Skeletal muscle cell (primary cell): ENCODE measurements at places on chromosomes 11 and 22.

DNA sequence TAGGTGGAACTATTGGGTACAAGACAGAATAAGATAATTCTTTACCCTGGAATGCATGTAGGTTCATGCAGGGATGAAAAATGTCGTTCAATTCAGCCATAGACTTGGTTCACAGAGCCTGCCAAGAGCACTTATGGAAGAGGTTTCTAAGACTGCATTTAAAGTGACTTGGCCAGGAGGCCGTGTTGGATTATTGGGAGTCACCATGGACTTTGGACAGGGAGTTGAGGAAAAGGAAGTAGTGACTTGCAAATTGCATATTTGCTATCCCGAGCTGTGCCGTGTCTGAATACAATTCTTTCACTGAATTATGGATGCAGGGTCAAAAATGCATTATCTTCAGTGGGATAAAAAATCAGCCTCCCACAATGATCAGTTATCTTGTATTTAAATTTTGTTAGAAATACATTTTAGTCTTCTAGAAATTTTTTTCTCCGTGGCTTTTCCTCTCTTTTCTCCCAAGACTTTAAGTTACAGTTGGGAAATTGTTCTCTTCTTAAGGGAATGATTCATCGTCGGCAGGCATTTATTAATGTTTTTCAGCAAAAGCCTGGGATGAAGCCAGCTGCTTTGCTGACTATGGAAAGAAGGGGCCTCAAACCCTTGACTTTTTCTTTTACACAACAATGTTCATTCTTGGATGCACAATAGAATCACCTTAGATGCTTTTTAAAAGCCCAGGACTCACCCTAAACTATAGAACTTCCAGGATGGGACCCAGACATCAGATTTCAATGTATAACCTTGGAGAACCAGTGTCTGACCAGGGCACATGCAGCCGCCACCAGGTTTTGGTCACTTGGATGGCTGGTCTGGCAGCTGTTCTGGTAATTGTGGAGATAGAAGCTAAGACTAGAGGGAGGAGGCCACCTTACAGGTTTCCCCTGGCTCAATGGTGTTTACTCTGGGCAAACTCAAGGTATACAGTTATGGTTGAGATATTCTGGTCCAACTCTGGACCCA lies 70.8 kb downstream of the FAT3 start:
- DNase-seq = peak; percentile 35

- DNase-seq = no peak
Measured at GRCh38 chr11:110044226-110044968, 48.8 kb upstream of the ZC3H12C start.

DNA sequence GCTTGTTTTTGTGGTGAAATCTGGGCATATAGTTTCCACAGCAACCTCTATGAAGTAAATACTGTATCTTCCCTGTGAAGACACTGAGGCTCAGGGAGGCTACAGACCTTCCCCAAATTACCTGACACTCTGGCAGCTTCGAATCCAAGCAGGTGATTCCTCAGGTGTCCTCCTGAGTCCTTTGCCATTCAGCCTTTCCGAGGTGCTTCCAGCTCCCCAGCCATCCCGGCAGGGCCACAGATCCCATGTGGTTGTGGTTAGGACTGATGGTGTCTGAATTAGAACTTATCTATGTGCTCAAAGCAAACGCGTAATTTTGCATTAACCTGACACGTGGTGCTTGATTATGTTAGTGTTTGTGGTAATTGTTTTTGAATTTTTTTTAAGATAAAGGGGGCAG lies 785.6 kb downstream of the BRD1 start:
- DNase-seq = no peak

DNA sequence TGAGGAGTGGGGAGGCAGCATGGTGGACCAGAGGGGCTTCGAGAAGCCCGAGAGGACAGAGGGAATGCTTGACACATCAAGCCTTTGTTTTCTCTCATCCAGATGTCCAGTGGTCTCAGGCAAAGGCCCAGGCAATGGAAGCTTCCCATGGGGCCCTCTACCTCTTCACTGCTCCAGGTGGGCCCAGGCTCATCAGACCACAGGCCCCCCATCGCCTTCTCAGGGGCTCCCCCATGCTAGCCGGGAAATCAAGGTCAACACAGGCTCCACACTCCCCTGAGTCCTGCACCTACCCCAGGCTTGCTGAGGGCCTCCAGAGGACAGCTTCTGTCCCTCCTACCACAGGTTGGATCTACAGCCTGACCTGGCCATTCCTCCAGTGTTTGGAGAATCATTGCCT lies 157.5 kb downstream of the CHST1 start:
- no peak for DNase-seq

GRCh38 chr11:36364551-36365325 lies 68.7 kb downstream of the PRR5L start:
- DNase-seq = no peak

- DNase-seq = no peak
Measured at GRCh38 chr11:2892215-2892966, 6.8 kb upstream of the CDKN1C start.

- DNase-seq = no peak
Measured at GRCh38 chr22:24523873-24524272, 28.7 kb downstream of the UPB1 start.

GRCh38 chr11:44858796-44859527 lies 91.7 kb downstream of the TP53I11 start:
- DNase-seq = peak; percentile 24

GRCh38 chr11:130220311-130221035 lies 60.9 kb downstream of the ST14 start:
- DNase-seq = no peak

- peak; percentile 73 for DNase-seq
Measured at GRCh38 chr11:73257342-73258103, 14.6 kb upstream of the P2RY6 start.

- DNase-seq = no peak
Measured at GRCh38 chr11:44949160-44950030, 1.3 kb downstream of the TP53I11 start.

GRCh38 chr22:27409299-27409698 lies 392.3 kb downstream of the MN1 start:
- no peak for DNase-seq

- no peak for DNase-seq
Measured at GRCh38 chr11:15446929-15447328, 332.2 kb downstream of the INSC start.

- no peak for DNase-seq
Measured at GRCh38 chr22:49995361-49996118, 17.0 kb downstream of the IL17REL start.

GRCh38 chr11:13760115-13760514 lies 91.6 kb downstream of the FAR1 start:
- DNase-seq = no peak

DNA sequence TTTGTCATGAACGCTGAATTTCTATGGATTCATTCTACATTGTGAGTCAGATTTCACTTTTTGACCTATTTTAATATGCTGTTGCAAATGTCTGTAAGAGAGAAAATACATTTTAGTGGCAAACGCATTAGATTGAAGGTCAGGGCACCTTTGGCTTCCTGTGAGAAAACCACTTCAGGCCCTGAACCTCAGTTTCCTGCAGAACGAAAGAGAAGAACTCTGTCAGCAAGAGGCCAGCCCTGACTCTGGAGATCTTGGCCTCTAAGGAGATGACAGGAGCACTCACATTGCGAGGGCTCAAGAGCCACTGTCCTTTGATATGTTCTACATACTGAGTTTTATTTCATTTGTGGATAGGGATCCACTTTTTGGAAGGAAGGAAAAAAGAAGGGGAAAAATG lies 83.6 kb downstream of the KCNJ1 start:
- DNase-seq = no peak

DNA sequence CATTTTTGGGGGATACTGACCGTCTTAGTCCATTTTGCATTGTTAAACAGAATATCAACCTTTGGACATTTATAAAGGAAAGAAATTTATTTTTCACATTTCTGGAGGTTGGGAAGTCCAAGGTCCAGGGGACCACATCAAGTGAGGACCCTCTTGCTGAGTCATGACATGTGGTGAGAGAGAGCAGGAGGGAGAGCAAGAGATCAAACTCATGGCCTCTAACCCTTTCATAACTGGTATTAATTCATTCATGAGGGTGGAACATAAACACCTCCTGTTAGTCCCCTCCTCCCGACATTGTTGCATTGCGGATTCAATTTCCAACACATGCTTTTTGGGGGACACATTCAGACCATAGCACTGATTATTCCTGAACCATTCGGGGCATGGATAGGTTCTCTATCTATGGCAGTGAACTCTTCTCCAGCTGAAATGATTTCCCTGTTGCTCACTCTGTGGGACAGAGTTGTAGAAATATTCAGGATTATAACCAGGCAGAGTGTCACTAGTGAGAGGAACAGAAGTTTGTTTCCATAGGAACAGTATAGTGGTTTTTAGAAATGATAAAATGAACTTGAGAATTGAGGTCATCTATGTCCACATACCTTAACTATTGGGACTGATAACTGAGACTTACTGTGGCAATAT lies 88.2 kb upstream of the OR9Q1 start:
- no peak for DNase-seq

GRCh38 chr11:44702889-44703288 lies 23.9 kb upstream of the TSPAN18 start:
- DNase-seq = no peak

DNA sequence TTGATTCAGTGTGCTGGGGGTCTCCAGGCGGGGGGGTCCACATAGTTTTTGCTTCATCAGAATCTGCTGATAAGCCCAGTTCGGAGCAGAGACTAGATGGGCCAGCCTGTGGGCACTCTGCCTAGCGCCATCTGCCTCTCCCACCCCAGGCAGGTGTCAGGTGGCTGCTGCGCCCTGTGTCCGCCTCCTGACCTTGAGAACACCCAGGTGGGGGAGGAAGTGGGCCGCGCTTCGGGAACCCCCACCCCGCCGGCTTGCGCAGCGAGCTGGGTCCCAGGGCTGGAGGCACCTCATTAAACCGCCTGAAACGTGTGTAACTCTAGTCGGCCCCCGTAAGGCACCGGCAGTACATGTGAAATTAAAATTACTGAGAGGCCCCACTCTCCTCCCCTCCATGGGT lies 113.6 kb downstream of the KCNQ1 start:
- DNase-seq = no peak

DNA sequence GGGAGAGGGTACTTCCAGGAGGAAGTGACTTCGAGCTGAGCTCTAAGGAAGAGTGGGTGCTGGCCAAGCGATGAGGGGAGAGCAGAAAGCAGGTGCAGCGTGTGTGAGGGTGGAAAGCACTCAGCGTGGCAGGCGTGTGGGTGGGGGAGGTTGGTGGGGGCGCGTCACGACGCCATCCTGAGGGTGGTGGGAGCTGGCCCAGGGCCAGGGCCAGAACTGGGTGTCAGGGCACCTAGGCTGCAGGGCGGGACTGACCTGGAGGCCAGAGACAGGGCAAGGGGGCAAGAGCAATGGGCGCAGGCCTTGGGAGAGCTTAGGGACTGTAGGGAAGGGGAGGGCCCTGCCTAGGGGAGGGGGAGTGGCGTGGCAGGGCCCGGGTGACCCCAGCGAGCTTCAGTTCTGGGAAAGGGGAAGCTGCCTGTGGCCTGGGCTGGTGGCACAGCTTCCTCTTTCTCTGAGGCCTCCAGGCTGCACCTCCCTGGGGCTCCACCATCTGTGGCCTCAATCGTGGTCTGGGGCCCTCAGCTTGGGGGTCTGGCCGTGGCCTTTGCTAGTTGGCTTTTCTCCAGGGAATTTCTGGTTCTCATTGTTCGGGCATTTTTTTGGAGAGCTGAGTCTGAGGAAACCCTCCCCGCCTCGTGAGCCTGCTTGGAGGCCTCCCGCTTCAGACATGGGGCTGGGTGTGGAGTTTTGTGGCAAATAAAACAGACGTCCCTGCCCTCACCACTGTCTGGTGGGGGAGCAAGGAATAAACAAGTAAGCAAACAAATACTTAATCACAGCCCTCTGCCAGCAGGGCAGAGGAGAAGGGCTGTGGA lies 8.9 kb downstream of the RELT start:
- DNase-seq = no peak

- DNase-seq = peak; percentile 60
Measured at GRCh38 chr11:68354148-68354872, 41.9 kb downstream of the LRP5 start.

- DNase-seq = no peak
Measured at GRCh38 chr11:79227767-79228755, 212.8 kb downstream of the TENM4 start.
